Stimulated activated CD4-positive, alpha-beta T cell treated with anti-CD3 and anti-CD28 coated beads, Interleukin-15, amount 100 ng/mL, for 1 hour (primary cell): ENCODE measurements at places on chromosomes 13 and 19.

GRCh38 chr19:32022731-32023563 is 322.5 kb upstream of the ZNF507 start:
- DNase-seq: no peak

- peak; percentile 22 for DNase-seq
Observed at GRCh38 chr13:40206241-40207000, 460.0 kb downstream of the FOXO1 start.

DNA sequence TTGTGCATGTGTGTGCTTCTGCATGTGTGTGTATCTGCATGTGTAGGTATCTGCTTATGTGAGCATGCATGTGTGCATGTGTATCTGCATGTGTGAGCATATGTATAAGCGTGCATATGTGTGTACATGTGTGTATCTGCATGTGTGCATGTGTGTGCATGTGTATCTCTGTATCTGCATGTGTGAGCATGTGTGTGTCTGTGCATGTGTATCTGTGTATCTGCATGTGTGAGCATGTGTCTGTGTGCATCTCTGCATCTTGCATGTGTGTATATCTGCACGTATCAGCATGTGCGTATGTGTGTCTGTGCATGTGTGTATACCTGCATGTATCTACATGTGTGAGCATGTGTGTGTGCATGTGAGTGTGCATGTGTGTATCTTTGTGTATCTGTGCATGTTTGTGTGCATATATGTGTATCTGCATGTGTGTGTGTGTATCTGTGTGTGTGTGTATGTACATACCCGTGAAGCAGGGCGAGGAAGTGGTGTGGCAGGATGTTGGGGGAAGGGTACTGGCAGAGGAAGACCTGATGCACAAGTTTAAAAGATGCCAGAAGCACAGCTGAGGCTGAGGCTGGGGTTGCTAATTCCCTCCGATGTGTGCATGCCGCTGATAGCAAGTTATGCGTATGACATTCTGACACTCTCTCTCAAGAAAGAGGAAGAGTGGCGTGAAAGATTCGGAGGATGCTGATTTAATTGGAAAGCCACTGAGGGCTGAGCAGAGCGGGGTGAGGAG is 64.2 kb downstream of the TEX29 start:
- no peak for DNase-seq

- DNase-seq: no peak
Observed at GRCh38 chr19:29429021-29429420, 96.8 kb upstream of the VSTM2B start.

DNA sequence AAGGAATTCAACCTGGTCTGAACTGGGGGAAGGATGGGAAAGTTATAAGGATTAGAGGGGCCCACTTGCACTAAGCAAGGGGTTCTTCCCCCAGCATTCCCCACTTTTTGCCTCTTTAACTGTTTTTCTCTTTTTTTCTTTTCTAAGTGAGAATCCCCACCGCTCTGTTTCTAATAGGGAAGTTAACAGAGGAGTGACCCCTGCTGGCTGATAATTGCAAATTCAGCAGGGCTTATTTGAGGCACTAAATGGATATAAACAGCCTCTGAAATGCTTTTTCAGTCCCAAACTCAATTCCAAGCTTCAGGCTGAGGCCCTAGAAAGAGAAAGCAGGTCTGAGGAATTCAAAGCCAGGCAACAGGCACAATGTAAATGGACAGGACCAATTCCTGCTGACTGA is 38.2 kb upstream of the CEACAM21 start:
- no peak for DNase-seq

DNA sequence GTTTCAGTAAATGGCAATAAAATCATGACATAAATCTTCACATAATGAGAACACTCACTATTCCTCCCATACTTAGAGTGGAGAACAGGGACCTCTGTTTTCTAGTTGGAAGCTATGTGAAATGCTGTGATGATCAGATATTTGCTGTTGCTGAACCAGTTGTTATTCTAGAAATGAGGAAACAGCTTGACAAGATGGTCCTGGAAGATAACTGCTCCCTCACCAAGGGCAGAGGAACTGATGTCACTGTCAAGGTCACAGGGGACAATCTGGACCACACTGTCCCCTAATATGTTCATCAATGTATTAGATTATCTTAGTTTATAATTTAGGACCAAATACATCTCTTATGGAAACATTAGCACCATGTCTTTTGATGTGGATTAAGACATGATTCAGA is 1173.3 kb downstream of the PCDH17 start:
- DNase-seq: no peak

- no peak for DNase-seq
Observed at GRCh38 chr13:95295026-95295425, 6.2 kb downstream of the ABCC4 start.

DNA sequence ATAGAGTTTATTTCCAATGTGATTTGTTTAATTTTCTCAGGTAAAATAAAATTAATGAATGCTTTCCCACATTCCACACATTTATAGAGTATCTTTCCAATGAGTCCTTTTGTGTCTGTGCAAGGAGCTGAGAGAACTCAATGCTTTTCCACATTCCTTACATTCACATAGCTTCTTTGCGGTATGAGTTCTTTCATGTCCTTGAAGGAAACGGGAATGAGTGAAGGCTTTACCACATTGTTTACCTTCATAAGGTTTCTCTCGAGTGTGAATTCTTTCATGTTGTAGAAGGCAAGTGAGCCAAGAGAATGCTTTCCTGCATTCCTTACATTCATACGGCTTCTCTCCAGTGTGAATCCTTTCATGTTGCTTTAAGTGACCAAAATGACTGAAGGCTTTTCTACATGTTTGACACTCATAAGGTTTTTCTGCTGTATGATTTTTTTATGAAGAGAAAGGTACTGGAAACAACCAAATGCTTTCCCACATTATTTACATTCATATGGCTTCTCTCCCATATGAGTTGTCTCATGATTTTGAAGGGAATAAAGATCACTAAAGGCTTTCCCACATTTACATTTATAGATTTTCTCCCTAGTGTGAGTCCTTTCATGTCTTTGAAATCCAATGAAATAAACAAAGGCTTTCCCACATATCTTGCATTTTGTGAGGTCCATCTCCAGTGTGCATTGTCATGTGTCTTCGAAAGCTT is 14.4 kb upstream of the ZNF442 start:
- DNase-seq: no peak
